ENCODE measurements at places on chromosomes 12 and 14.
A peak's percentile ranks its signal among the peaks of the same experiment; 100 is the strongest.

- DNase-seq, result no peak
Observed at GRCh38 chr14:90678420-90678819, 137.8 kb downstream of the TTC7B start.

DNA sequence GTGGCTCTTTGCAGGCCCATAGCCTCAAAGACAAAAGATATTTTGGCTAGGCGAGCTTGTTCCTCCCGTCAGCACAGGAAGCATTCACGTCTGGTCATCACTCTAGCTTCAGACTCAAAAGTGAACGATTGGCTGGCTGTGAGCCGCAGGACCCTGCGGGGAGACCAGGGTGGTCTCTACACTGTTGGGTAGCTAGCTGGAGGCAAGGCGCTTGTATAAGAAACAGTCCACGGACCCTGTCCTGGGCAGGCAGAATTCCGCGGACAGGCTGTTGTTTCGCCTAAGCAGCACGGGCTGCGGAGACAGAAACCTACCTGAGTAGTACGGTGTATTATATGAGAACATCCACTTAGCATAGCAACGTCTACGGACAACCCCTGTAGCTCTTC is 29.6 kb downstream of the WBP11 start:
- DNase-seq, result no peak

GRCh38 chr14:30528119-30528518 is 30.8 kb upstream of the G2E3 start:
- no peak for DNase-seq

GRCh38 chr14:69547701-69548348 is 26.8 kb downstream of the CCDC177 start:
- peak; percentile 9 for DNase-seq

- no peak for DNase-seq
Observed at GRCh38 chr14:73466861-73467260, 8.5 kb upstream of the NUMB start.

- no peak for DNase-seq
Observed at GRCh38 chr12:32264961-32265360, 134.4 kb upstream of the FGD4 start.

Data from stimulated activated CD4-positive, alpha-beta T cell treated with anti-CD3 and anti-CD28 coated beads, Interleukin-15, amount 100 ng/mL, for 1 hour (primary cell).